ENCODE measurements at places on chromosomes 12 and 14. TPM values are rescaled to one million over a fixed set of nuclear protein-coding genes. Genes with fewer than 3 reads are reported as not detected.

KRT75 gene
- total RNA-seq = not detected

TMPRSS12 gene
- not detected for total RNA-seq

PARP2 gene
- total RNA-seq = 19.5 TPM

SSTR1 gene
- total RNA-seq = 1.0 TPM

PRIMA1 gene
- total RNA-seq = 6.7 TPM

FGFR1OP2 gene
- 55.2 TPM for total RNA-seq

MGAT2 gene
- total RNA-seq = 27.8 TPM

CBLN3 gene
- 10.2 TPM for total RNA-seq

ISM2 gene
- total RNA-seq = 0.39 TPM

RPL10L gene
- total RNA-seq = not detected

GNB3 gene
- total RNA-seq = 13.7 TPM

MYH6 gene
- not detected for total RNA-seq

ANKRD33 gene
- total RNA-seq = not detected

GLIPR1 gene
- 152 TPM for total RNA-seq

DNA sequence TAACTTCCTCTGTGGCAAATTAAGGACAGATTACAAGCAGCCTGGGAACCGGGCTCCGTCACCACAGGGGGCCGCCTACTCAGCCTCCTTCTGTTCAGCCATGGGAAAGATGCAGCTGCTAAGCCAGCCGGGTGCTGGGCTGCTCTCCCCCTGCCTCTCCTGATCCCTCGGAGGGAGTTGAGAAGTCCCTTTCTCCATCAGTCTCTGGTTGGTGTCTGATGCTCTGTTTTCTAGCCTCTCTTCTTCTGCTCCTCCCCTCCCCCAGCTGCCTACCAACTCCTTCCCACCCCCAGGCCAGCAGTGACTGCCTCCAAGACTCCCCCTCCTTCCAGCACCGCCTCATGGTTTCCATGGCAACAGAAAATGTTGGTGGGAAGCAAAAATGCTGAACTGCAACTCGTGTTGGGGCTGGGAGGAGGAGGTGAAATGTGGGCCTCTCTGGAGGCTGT, 486.7 kb downstream of the APAF1 start:
- DNase-seq = no peak

DNA sequence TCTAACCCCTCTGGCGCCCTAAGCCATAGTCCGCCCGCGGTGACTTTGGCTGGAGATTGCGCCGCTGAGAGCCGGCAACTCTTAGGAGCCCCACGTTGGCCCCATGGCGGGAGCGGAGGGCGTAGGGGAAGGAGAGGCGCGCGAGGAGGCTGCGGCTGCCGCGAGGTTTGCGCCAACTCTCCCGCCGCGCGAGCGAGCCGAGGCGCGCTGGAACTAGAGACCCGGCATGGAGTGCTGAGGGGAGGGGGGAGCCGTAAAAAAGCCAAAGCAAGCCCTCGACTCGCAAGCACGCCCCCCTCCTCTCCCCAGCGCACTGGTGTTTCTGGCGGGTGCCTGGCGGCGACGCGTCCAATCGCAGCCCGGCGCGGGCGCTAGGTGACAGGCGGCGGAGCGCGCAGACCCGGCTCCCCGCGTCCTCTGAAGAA, at the start of gene SYT10:
SYT10 (minus strand) TSS at position 233 of the 425 bp plus-strand sequence. CDS start 297 bp downstream, outside the sequence.
- DNase-seq = peak; percentile 41

- no peak for DNase-seq
Observed at GRCh38 chr14:85217412-85217811, 312.5 kb upstream of the FLRT2 start.

GRCh38 chr12:92803903-92804302, 101.1 kb downstream of the PLEKHG7 start:
- DNase-seq = no peak

GRCh38 chr14:104114421-104115130, 23.8 kb upstream of the KIF26A start:
- DNase-seq = peak; percentile 63

GRCh38 chr14:58465421-58465820, 37.9 kb downstream of the KIAA0586 start:
- no peak for DNase-seq

- peak; percentile 50 for DNase-seq
Observed at GRCh38 chr12:28568118-28568517, 377.9 kb downstream of the CCDC91 start.

GRCh38 chr12:78871566-78871965, 7.0 kb downstream of the SYT1 start:
- DNase-seq = no peak

DNA sequence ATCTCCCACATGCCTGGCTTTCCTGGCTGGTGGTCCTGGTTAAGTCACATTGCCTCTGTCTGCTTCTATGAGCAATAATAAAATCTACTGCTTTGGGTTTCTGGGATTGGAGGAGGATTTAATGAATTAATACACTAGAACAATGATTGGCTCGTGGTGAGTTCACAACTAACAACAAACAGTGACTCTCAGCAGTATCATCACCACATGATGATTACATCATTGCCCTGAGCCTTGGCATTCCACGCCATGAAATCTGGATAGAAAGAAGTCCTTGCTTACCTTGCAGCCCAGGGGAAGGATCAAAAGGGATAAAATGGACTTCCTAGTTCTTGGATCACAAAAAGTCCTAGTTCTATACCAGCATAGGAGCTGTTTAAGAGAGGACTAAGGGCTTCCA, 1069.0 kb downstream of the VRK1 start:
- DNase-seq = no peak

- DNase-seq = no peak
Observed at GRCh38 chr12:47134005-47134404, 54.2 kb upstream of the AMIGO2 start.

DNA sequence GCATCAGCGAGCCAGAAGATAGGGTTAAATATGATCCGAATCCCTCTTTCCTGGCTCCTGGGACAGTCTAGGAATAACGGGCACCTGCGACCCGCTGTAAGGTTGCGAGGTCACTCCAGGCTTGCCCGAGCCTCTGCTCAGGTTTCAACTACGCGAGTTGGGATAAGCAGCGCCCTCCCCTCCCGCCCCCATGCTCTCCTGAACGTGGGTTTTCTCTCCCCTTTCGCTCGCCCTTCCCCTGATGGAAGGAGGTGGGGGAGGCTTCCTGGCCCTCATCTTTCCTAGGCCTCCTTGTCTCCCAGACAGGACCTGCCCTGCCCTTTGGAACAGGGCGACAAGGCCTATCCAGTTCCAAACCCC, 753 bp upstream of the ATP5MC2 start:
- peak; percentile 84 for DNase-seq

- DNase-seq = no peak
Observed at GRCh38 chr12:27550653-27550975, 26.6 kb downstream of the PPFIBP1 start.

GRCh38 chr12:91311081-91311480, 128.5 kb upstream of the DCN start:
- no peak for DNase-seq

GRCh38 chr14:63371033-63371432, 52.3 kb upstream of the GPHB5 start:
- DNase-seq = no peak

DNA sequence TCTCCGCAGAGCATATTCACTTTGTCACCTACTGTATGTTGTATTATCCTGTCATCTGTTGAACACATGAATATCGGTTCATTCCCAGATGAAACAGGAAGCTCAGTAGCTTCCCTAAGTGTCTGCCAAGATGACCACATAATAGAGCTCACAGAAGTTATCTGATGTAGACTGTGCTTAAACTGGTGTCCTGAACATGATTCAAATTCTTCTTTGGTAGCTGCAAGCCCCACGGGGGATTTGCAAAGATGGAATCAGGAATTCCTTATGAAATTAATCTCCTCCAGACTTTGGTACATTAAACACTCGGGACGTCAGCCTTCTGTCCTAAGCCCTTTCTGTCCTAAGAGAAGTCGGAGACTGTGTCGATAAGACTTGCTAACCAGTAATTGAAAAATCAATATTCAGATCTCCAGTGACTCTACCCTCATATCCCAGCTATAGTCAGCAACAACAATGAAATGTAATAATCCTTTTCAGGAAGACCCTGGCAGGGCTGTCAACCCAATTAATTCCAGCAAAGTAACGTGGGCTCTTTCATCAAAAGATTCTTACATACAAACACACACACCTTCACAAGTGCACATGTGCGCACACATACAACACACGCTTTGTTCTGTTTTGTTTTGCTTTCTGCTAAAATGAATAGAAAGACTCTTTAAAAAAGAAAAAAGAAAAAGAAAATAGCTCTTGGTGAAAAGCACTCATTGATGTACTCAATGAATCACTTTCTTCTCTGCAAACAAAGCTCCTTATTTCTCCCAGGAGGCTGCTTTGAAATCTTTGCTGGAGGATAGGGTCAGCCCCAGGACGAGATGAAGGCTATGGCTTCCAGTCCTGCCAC, 127.2 kb downstream of the RIMBP2 start:
- DNase-seq = no peak

DNA sequence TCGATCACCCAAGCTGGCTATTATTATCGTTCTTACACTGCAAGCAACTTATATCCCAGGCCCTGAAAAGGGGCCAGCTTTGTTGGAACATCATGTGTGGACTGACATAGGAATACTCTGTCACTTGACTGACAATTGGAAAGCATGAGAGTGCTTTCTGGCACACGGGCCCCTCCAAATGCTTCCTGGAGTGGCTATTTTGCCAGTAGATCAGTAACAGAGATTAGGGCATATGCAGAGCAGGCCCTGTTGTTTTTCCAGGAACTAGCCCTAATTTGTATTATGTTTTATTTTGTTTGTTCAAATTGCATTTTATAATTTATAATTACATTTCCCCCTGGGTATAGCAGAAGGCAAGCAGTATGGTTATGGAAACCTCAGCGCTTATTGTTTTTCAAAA, 170.1 kb upstream of the FRMD6 start:
- no peak for DNase-seq

DNA sequence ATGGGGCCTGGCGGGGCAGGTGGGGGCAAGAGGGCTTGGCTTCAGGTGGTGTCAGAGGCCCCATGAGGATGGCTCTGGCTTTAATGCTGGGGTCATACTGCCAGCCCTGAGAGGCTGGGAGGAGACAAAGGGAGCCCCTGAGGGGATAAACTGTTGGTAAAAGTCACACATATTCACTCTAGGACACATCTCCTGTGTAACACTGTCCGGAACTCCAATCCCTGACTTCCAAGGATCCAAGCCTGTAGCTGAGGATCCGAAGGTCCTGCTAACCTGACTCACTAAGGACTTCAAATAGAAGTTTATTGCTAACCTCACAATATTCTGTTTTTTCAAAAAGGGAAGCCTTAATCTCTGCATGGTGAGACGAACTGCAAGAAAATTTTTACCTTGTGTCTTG, 39.2 kb upstream of the GPR68 start:
- no peak for DNase-seq

- DNase-seq = no peak
Observed at GRCh38 chr14:71592361-71592760, 339.9 kb upstream of the RGS6 start.

- DNase-seq = no peak
Observed at GRCh38 chr12:7369274-7369729, 65.4 kb downstream of the ACSM4 start.

- DNase-seq = no peak
Observed at GRCh38 chr12:55624056-55624455, 12.6 kb upstream of the OR10P1 start.

DNA sequence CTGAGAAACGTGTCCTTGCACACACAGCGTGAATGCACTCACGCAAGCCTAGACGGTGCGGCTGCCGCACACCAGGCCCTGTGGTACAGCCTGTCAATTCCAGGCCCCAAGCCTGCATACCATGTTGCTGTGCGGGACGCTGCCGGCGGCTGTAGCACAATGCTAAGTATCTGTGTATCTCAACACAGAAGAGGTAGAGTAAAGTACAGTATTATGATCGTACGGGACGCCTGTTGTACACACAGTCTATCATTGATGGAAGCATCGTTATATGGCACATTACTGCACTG, 45.0 kb downstream of the AMN start:
- DNase-seq = peak; percentile 22
